Myometrial cell (primary cell): ENCODE measurements at places on chromosomes 16 and 17. TPM values are rescaled to one million over a fixed set of nuclear protein-coding genes. Genes with fewer than 3 reads are reported as not detected.

Gene DPEP3
- not detected in 2 replicates for total RNA-seq

Gene HOXB5
- 0.18 TPM in 1 of 2 replicates, not detected in the other for total RNA-seq

Gene SLC13A2
- total RNA-seq, result not detected in 2 replicates

Gene INTS2
- 9.6 and 17.0 TPM in 2 replicates for total RNA-seq

Gene KRT33B
- under 0.01 TPM in 1 of 2 replicates, not detected in the other for total RNA-seq

Gene CCDC78
- total RNA-seq, result 0.29 and 0.71 TPM in 2 replicates

Gene PYY
- total RNA-seq, result not detected in 2 replicates

Gene RAMP2
- total RNA-seq, result 1.9 and 5.5 TPM in 2 replicates

Gene KRTAP4-9
- not detected in 2 replicates for total RNA-seq

Gene SP6
- not detected in 2 replicates for total RNA-seq

Gene TMIGD1
- total RNA-seq, result not detected in 2 replicates

Gene FBXO39
- 1.9 and 3.5 TPM in 2 replicates for total RNA-seq

Gene DCXR
- 180 and 192 TPM in 2 replicates for total RNA-seq

Gene KCNAB3
- total RNA-seq, result 0.58 and 1.2 TPM in 2 replicates

Gene AIPL1
- total RNA-seq, result not detected in 2 replicates

Gene MYL4
- total RNA-seq, result not detected in 2 replicates

Gene GFAP
- 0.29 and 0.53 TPM in 2 replicates for total RNA-seq

Gene GP1BA
- total RNA-seq, result not detected in 2 replicates

Gene SLC5A10
- total RNA-seq, result not detected in 2 replicates

Gene ADORA2B
- total RNA-seq, result 64.0 and 65.2 TPM in 2 replicates

Gene C17orf78
- total RNA-seq, result not detected in 2 replicates

Gene CDH8
- not detected in 2 replicates for total RNA-seq

Gene SPOP
- total RNA-seq, result 52.5 and 61.3 TPM in 2 replicates

Gene CHMP6
- total RNA-seq, result 21.9 and 22.7 TPM in 2 replicates

Gene FOXF1
- 11.5 and 15.8 TPM in 2 replicates for total RNA-seq

Gene KRTAP4-3
- not detected in 2 replicates for total RNA-seq

Gene ZMYND15
- 0.29 TPM in 1 of 2 replicates, not detected in the other for total RNA-seq

Gene TEX19
- 2.0 TPM in 1 of 2 replicates, not detected in the other for total RNA-seq

Gene FNDC8
- not detected in 2 replicates for total RNA-seq

Gene KRT28
- total RNA-seq, result not detected in 2 replicates

Gene GPR142
- not detected in 2 replicates for total RNA-seq

Gene RNF112
- 3.0 and 4.3 TPM in 2 replicates for total RNA-seq

Gene ACSM3
- 0.86 and 3.2 TPM in 2 replicates for total RNA-seq

Gene GUCY2D
- 0.89 and 1.4 TPM in 2 replicates for total RNA-seq

Gene ST3GAL2
- total RNA-seq, result 31.2 and 32.3 TPM in 2 replicates

Gene FADS6
- total RNA-seq, result not detected in 2 replicates

Gene ADPRM
- 6.6 and 13.3 TPM in 2 replicates for total RNA-seq

Gene CLDN7
- 60.3 and 62.3 TPM in 2 replicates for total RNA-seq
